Activated CD4-positive, alpha-beta memory T cell treated with anti-CD3 and anti-CD28 coated beads for 36 hours (primary cell): ENCODE measurements at places on chromosomes 2 and 18.

- no peak overlapping the region for H3K27ac ChIP-seq
- H3K4me3 ChIP-seq: no peak overlapping the region
- no peaks in the 10 kb centered on the region for H3K27me3 ChIP-seq
- DNase-seq: no peak
- peaks cover 23% of the 10 kb centered on the region for H3K36me3 ChIP-seq
Measured at GRCh38 chr2:37232131-37232933, 874 bp downstream of the NDUFAF7 start.

- H3K27ac ChIP-seq: no peak overlapping the region
- no peaks in the 10 kb centered on the region for H3K27me3 ChIP-seq
- H3K4me3 ChIP-seq: no peak overlapping the region
- no peaks in the 10 kb centered on the region for H3K36me3 ChIP-seq
- no peaks in the 10 kb centered on the region for H3K4me1 ChIP-seq
Measured at GRCh38 chr2:140657657-140658056, 1473.2 kb downstream of the LRP1B start.

DNA sequence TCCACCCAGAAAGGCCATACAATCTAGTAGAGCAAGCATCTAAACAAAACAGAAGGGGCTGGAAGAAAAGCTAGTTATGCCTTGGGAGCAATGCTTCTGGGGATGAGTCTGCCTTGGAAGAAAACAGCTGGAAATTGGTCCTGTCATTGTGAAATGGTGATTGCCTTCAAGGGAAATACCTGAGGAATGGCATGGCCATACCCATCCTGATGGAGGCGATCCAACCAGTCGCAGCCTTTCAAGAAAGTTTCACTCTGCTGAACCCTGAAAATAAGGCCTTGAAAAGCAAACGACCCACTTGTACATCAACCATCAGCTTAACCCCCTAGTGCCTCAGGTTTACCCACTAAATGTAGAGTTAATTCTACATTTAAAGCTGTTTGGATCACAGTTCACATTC, 72.6 kb upstream of the PID1 start:
- H3K27ac ChIP-seq: no peak overlapping the region
- peaks cover 2% of the 10 kb centered on the region for H3K27me3 ChIP-seq
- no peak overlapping the region for H3K4me3 ChIP-seq
- no peaks in the 10 kb centered on the region for H3K4me1 ChIP-seq
- no peak for DNase-seq

DNA sequence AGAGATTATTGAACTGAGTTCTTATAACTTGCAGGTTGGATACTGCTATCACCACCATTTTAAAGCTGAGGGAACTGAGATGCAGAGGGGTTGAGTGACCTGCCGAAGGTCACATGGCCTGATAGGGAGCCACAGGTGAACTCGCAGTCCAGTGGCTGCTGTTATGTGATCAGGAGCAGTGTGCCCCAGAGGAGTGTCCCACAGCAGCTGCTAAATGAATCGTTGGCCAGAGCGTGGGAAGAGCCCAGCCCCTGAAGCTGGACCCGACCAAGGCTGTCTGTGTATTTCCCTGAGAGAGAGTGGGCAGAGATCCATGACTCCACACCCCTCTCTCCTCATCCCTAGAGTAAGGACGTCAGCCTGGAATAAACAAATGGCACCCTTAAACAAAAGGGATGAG, 26.7 kb upstream of the PRLH start:
- no peak overlapping the region for H3K27ac ChIP-seq
- DNase-seq: no peak
- no peak overlapping the region for H3K4me3 ChIP-seq
- H3K4me1 ChIP-seq: no peaks in the 10 kb centered on the region
- peaks cover 3% of the 10 kb centered on the region for H3K27me3 ChIP-seq

DNA sequence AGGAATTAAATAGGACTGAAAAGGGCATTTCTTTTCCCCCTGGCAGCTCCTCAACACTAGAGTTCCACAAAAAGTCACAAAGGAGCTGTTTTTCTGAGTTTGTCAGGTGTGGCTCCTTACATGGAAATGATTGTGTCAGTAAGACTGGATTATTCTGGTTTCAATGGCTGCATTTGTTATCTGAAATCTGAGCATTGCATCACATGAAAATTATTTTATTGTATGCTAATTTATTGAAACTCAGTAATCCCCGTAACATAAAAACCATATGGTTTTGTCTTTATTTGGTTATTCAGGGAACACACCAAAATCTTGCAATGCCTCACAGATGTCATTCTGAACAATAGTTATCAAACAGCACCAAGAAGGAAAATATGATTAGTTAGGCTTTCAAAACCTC, 439.7 kb upstream of the TNP1 start:
- H3K27ac ChIP-seq: no peak overlapping the region
- no peaks in the 10 kb centered on the region for H3K4me1 ChIP-seq
- H3K36me3 ChIP-seq: peaks cover 2% of the 10 kb centered on the region
- no peak overlapping the region for H3K4me3 ChIP-seq

GRCh38 chr2:239723486-239724193, 301.5 kb downstream of the NDUFA10 start:
- H3K27ac ChIP-seq: no peak overlapping the region
- H3K27me3 ChIP-seq: no peaks in the 10 kb centered on the region
- DNase-seq: no peak

- H3K4me1 ChIP-seq: peaks cover 4% of the 10 kb centered on the region
- H3K36me3 ChIP-seq: no peaks in the 10 kb centered on the region
- no peak overlapping the region for H3K27ac ChIP-seq
- H3K27me3 ChIP-seq: no peaks in the 10 kb centered on the region
Measured at GRCh38 chr2:215790523-215791421, 222.6 kb downstream of the MREG start.

DNA sequence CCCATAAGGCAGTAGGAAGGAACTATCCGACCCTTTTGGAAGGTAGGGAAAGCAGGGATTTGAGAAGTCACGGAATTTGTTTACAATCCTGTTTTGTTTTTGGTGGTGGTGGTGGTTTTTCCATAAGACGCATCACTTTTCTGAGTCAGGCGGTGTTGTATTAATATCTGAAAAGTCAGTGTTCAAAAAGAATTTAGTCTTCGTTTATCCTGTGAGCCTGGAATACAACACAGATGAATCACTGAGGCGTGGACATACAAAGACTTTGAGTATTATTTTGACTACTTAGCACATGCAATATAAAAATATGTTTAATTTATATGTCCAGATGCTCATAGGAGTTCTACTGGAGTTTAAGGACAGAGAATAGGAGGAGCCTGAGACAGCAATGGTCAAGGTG, 785 bp downstream of the ZNF892 start:
- DNase-seq: no peak
- peaks cover 15% of the 10 kb centered on the region for H3K4me1 ChIP-seq
- peak overlapping the region; percentile 89 for H3K4me3 ChIP-seq
- no peak overlapping the region for H3K27ac ChIP-seq
- H3K27me3 ChIP-seq: no peaks in the 10 kb centered on the region

DNA sequence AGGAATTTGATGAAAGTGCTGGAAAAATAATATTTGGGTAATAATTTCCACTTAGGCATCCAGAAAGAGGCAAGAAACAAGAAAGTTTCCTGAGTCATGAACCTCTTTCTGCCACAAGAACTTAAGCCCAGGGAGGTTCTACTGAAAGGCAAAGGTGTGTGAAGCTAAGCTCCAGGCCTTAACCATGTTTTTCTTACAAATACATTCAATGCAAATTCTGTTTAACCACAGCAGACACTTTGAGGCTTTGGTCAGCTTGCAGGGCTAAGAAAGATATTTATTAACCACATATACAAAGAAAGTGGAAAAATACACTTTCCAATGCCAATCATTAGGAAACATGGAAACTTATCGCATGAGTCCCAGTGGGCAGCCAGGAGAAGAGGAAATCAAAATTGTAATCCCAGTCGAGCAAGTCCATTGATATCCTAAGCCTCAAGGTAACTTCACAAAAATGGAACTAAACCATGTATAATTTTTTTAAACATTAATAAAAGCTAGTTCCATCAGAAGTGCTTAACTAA, 68.3 kb downstream of the PIEZO2 start:
- H3K4me1 ChIP-seq: no peaks in the 10 kb centered on the region
- H3K27ac ChIP-seq: no peak overlapping the region
- no peak for DNase-seq
- no peak overlapping the region for H3K4me3 ChIP-seq
- no peaks in the 10 kb centered on the region for H3K36me3 ChIP-seq

DNA sequence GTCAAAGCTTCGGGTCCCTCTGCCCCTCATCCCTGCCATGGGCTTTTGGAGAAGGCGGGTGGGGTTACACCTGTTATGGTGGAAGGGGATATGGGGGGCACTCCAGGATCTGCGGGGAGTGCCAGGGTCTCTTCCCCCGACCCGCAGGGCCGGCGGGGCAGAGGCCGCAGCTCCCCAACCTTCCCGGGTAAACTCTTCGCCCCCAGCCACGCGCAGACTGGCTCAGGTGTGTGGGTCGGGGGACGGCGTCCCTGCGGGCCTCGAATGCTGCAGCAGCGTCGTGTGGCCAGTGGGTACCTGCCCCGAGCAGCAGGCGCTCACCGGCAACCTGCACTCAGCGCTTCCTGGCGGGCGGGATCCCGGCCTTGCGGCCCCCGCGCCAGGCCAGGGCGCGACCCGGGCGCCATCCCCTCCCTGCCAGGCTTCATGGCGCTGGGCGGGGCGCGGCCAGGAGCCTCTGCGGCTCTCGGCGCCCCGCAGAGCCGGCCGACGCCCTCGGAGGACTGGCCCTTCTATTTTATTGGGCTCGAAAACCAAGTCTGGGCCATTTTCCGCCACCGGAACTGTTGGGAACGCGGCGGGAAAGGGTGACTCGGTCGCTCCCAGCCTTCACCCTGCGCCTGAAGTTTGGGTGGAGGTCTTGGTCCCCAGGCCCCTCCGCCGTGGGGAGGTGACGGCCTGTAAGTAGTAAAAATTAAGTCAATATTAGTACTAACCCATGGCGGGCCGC, 4.5 kb downstream of the GBX2 start:
- peaks cover 11% of the 10 kb centered on the region for H3K4me1 ChIP-seq
- no peak overlapping the region for H3K4me3 ChIP-seq
- no peak for DNase-seq
- H3K36me3 ChIP-seq: no peaks in the 10 kb centered on the region
- no peak overlapping the region for H3K27ac ChIP-seq

GRCh38 chr2:149040451-149040850, 2.0 kb downstream of the LYPD6B start:
- peak; percentile 74 for DNase-seq
- no peak overlapping the region for H3K27ac ChIP-seq
- H3K4me1 ChIP-seq: no peaks in the 10 kb centered on the region
- H3K36me3 ChIP-seq: no peaks in the 10 kb centered on the region

- no peaks in the 10 kb centered on the region for H3K36me3 ChIP-seq
- peaks cover 55% of the 10 kb centered on the region for H3K27me3 ChIP-seq
- H3K4me1 ChIP-seq: peaks cover 4% of the 10 kb centered on the region
- no peak overlapping the region for H3K27ac ChIP-seq
Measured at GRCh38 chr2:45169339-45170190, 160.3 kb upstream of the SIX2 start.

DNA sequence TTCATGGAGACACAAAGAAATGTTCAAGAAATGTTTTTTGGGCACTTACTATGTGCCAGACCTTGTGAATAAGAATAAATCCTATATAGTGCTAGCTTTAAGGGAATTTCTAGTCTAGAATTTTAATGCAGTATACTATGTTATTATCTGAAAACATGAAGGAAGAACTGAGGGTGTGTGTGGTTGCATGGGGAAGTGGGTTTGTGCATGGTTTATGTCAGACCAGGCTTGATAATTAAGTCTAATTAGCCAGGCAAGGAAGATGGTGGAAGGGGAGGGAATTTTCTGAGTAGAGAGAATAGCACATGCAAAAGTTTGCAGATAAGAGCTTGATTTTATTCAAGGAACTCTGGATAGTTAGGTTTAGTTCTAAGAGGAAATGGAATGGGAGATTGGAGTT, 6.5 kb downstream of the RBBP8 start:
- peaks cover 5% of the 10 kb centered on the region for H3K4me1 ChIP-seq
- no peak for DNase-seq
- no peaks in the 10 kb centered on the region for H3K27me3 ChIP-seq
- no peak overlapping the region for H3K27ac ChIP-seq
- peaks cover 28% of the 10 kb centered on the region for H3K36me3 ChIP-seq

DNA sequence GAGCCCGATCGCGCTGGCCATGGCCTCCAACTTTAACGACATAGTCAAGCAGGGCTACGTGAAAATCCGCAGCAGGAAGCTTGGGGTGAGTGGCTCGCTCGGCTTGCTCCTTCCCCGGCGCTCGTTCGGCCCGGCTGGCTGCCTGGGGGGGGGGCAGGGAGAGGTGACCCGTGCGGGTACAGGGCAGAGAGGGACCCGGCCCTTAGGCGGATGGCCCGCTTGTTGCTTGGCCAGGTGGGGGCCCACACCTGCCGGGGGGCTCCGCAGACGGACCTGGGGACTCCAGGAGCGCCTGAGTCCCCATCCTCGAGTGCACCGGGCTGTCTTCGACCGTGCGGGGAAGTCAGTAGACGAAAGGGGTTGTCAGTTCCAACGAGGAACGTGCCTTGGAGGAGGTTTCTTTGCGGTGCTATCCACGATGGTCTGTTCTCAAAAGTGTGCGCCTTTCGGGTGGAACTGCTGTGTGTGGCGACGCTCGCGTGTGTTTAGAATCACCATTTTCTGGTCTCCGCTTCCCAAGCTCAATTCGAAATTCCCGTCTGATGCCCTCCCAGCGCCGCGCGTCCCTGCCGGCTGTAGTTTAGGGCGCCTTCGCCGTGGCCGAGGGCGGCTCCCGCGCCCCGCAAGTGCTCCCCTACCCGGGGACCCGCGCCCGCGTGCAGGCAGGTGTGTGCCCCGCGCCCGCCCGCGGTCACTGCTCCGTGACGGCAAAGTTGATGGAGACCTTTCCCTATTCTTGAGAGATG, 711 bp downstream of the DOK6 start:
- peaks cover 14% of the 10 kb centered on the region for H3K4me1 ChIP-seq
- peak; percentile 9 for DNase-seq
- H3K27ac ChIP-seq: no peak overlapping the region
- no peaks in the 10 kb centered on the region for H3K36me3 ChIP-seq

GRCh38 chr18:50099725-50100407, 95.1 kb downstream of the MYO5B start:
- peaks cover 15% of the 10 kb centered on the region for H3K27me3 ChIP-seq
- H3K27ac ChIP-seq: no peak overlapping the region
- no peaks in the 10 kb centered on the region for H3K4me1 ChIP-seq
- no peaks in the 10 kb centered on the region for H3K36me3 ChIP-seq
